ENCODE measurements at places on chromosomes 13 and 19.

- no peak for DNase-seq
Observed at GRCh38 chr13:40185414-40185813, 481.0 kb downstream of the FOXO1 start.

DNA sequence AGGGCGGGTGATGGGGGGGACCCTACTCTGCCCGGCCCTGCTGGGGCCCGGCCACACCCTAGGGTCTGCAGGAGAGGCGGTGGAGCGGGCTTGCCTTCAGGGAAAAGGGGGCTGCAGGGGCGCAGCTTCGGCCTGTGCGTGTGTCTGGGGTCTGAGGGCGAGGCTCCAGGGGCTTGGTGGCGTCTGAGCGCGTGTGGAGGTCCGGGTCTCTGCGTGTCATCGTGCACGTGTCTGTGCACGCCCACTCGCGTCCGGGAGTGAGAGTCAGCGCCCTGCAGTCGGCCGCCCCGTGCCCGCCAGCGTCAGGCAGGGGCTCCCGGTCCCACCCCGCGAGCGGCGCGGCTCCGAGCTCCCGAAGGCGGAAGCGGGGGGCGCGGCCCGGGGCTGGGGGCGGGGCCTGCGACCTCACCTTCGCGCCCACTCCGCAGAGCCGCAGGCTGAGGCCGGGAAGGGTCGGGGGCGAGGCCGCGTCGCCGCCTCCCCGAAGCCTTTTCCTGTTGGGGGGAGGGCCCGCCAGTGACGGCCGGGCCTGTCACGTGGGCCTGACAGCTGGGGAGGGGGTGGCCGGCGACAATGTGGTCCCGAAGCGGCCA, at the start of gene ARHGAP45:
ARHGAP45 (plus strand) TSS at position 420 of the 593 bp plus-strand sequence. CDS start 239 bp downstream, outside the sequence.
- DNase-seq, result peak; percentile 90

GRCh38 chr19:11699931-11700794, 38.6 kb downstream of the ZNF823 start:
- peak; percentile 15 for DNase-seq

- no peak for DNase-seq
Observed at GRCh38 chr19:19655051-19655594, 8.4 kb downstream of the ATP13A1 start.

- no peak for DNase-seq
Observed at GRCh38 chr13:85935868-85936467, 136.7 kb upstream of the SLITRK6 start.

GRCh38 chr13:101397742-101398141, 18.6 kb downstream of the NALCN start:
- no peak for DNase-seq

- no peak for DNase-seq
Observed at GRCh38 chr19:57436417-57436816, 1.3 kb downstream of the ZNF749 start.

- peak; percentile 90 for DNase-seq
Observed at GRCh38 chr19:45645631-45646344, 6.6 kb upstream of the EML2 start.

DNA sequence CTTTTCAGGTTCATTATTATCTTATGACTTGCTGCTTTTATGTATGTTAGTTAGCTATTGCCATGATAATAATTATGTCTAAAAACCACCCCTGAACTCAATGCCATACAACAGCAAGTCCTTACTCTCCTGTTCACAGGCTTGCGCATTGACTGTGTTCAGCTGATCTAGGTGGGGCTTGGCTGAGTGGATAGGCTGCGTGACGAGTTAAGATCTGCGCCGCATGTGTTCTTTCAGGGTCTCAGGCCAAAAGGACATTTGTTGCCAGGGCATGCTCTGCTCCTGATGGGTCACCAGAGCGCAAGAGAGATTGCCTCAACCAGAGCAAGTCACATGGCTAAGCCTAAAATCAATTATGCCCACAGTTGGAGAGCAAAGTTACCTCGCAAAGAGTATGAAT, 859 bp downstream of the ZNF568 start:
- DNase-seq, result peak; percentile 8

- DNase-seq, result no peak
Observed at GRCh38 chr13:48146122-48146521, 51.2 kb upstream of the MED4 start.

- DNase-seq, result no peak
Observed at GRCh38 chr19:17479325-17479791, 9.0 kb downstream of the SLC27A1 start.

DNA sequence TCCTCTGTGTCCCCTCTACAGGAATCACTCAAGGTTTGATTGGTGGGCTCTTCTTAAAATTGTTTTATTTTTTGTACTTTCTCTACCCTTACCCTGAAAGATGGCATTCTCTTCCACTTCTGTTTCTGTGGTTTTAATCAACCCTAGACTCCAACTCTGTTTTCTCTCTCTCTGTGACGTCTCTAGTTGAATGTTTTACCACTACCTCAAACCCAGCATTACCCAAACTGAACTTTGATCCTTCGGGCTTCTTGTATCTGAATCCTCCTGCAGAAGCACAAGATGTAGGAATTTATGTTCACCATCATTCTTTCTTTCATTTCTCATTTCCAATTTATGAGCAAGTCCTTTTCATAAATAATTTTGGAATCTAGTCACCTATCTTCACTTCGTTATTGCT, 39.9 kb downstream of the PCCA start:
- no peak for DNase-seq

- DNase-seq, result no peak
Observed at GRCh38 chr13:40615619-40616018, 50.8 kb downstream of the FOXO1 start.

GRCh38 chr13:24287748-24288287, 21.6 kb upstream of the C1QTNF9 start:
- no peak for DNase-seq

DNA sequence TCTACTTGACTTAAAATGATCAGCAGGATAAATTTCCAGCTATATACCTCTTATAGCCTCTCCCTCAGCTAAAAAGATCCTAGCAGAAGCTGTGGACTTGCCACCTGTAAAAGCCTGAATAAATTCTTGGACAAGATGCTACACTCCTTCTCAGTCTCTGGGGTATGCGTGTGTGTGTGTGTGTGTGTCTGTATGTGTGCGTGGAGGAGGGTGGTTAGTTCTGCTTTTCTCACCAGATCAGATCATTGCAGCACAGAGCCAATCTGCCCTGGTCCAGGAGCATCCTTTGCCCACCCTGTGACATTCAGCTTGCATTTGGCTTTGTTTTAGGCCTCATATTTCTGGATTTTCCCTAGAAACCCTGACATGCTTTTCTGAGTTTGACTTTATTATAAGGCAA, 438.3 kb downstream of the RFC3 start:
- DNase-seq, result no peak

DNA sequence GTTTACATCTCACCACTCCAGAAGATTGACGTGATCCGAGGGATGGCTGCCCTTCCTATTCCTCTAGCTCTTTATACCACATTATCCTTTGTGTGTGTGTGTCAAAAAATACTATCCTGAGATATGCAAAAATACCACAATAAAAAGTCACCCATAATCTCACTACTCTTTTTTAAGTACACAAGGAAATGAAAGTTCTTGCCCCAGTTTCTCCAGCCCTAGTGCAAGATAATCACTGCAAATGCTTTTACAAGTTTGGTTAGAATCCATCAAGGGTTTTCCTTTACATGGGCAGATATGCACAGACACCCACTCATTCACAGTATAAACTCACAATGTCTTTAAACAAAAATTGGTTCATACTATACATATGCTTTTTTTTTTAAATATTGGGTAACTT, 89.3 kb downstream of the DIAPH3 start:
- no peak for DNase-seq

GRCh38 chr13:80655778-80656511, 315.0 kb upstream of the SPRY2 start:
- no peak for DNase-seq

DNA sequence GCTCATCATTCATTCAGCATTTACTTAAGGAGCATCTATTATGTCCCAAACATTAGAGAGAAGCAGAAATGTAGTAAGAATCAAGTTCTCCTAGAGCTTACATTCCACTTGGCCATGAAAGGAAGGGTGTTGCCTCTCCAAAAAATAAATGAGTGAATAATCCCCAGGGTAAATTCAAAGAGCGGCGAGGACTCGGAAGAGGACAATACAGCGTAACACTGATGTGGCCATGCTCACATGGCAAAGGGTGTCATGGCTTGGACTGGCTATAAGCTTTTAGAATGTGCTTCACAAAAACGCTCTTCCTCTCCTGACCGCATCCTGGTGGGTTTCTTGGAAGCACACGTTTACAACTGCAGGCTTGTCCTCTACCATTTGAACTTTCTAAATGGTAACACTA, 290.2 kb downstream of the IRS2 start:
- DNase-seq, result no peak

DNA sequence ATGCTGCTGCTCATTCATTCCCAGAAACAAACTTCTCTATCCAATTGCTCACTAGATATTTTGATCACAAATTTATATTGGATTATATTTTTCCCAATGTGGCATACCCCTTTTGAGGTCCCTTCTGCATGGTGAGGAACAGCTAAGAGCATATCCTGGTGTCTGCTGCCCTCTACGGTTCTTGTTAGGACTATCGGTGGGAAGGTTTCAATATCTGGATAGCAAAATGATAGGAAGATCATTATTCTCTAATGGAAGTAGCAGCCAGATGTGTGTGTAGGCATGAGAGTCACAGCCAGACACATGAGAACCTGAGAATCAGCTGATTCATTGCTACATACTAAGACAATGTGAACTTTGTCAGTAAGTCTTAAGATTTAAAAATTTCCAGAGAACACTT, 1422.4 kb upstream of the MIR17HG start:
- DNase-seq, result no peak

GRCh38 chr19:44071824-44072542, at the start of gene ZNF284:
ZNF284 (plus strand) TSS chr19:44072159; CDS start chr19:44076390, 4,231 bp downstream.
- DNase-seq, result peak; percentile 88

DNA sequence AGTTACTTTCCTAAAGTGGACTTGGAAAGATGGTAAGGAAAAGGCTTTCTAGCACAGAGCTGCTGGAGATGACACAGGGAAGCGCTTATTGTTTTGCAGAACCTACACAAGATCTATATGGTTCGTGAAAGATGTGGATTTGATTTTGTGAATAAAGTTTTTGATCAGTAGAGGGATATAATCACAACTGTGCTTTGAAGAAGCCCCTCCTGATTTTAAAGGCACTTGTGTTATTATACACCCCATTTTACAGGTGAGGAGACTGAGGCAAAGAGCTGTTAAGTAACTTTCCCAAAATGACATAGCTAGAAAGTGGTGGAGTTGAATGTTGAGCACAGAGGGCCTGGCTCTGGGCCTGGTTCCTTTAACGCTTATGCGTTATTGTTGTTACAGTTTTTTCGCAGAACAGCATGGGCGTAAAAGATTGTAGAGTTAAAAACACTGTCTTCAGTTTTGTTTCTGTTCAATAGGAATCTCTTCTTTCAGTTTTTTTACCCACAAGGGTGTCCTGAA, 1.4 kb downstream of the TDRD3 start:
- DNase-seq, result no peak

DNA sequence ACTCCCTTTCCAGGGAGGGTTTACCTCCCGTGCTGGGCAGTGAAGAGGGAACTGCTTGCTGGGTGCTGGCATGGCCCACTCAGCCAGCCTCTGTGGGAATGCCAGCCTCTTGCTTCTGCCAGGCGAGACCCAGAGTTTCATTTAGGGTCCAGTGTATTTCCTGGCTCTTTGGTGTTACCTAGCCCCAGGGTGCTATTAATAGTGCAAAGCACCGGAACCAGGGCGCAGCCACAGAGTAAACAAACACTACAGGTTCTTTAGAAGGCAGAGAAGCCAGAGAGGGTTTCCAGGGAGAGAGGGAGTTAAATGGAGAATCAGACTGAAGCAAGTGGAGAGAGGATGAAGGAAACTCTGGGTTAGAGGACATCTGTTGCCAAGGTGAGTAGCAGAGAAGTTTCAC, 74.9 kb upstream of the SPATA13 start:
- no peak for DNase-seq

- no peak for DNase-seq
Observed at GRCh38 chr19:46254776-46255175, 25.2 kb downstream of the IGFL1 start.

DNA sequence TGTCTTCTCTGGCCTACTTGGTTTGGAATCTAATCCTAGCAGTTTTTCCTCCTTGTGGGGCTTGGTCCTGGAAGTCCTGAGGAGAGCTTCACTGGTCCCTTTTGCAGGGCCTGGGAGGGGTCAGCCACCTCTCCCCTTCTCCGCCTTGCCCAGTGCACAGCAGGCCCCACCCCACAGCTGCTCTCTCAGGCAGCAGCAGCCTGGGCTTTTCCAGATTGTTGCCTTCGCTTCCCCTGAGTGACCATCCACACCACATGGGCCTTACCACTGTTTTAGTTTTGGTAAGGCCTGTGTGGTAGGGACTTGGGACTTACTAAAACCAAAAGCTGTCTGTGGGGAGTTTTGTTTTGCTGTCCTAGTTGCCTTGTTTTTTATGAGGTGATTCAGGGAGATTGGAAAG, 11.5 kb downstream of the MPHOSPH8 start:
- DNase-seq, result no peak

GRCh38 chr19:49790866-49791265, 22.2 kb downstream of the FUZ start:
- no peak for DNase-seq

DNA sequence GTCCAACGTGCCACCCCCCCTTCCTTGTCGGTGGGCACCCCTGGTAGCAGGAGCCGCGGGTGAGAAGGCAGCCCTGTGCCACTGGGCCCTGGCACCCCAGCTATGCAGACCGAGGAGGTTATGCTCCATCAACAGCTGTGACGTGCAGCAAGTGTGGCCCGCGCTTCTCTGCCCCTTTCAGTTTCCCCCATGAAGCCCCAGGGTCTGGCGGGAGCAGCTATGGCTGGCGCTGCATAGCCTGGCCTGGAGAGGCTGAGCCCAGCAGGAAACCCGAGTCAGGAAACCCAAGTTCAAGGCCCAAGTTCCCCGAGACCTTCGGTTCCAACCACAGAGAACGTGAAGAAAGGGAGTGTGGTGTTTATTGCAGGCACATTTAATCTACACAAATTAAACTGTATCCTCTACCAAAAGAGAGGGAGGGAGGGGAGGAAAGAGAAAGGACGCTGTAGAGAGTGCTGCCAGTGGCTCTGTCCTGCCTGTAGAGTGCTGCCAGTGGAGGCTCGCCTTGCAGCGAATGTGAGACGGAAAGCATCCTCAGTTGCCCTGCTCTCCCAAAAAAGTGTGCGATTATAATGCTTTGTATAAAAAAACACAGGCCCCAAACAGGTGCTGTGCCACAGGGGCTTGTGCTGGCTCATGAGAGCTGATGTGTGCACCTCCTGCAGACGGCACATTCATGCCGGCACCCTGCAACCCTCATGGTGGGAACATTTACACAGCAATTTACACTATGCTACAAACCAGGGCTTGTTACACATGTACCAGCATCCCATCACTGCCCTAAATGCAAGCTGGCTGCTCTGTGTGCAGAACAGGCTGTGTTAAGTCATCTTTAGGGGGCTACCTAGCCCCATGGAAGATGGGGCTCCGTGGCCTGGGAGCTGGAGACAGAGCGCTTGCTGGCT, 16.3 kb downstream of the POP4 start:
- peak; percentile 64 for DNase-seq

DNA sequence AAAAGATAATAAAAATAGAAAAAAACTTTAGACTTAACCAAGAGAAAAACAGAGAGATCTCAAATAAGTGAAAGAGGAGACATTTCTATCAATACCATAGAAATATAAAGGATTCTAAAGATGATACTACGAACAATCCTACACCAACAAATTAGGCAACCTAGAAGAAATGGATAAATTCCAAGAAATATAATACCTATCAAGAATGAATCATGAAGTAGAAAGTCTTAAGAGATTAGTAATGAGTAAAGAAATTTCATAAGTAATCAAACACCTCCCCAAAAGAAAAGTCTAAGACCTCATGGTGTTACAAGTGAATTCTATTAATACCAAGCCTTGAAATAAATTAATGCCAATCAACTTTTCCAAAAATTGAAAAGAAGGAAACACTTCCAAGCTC, 1584.5 kb upstream of the MIR17HG start:
- no peak for DNase-seq

- no peak for DNase-seq
Observed at GRCh38 chr13:75963302-75963701, 327.2 kb downstream of the LMO7 start.

Data from activated CD8-positive, alpha-beta T cell treated with anti-CD3 and anti-CD28 coated beads for 36 hours (primary cell).